ENCODE measurements at places on chromosomes 3 and 15.
A peak's percentile ranks its signal among the peaks of the same experiment; 100 is the strongest.

GRCh38 chr3:31957106-31957505, 24.0 kb downstream of the OSBPL10 start:
- DNase-seq = no peak

- DNase-seq = no peak
Observed at GRCh38 chr3:38604246-38604645, 45.2 kb downstream of the SCN5A start.

GRCh38 chr15:26631894-26632293, 141.0 kb downstream of the GABRB3 start:
- DNase-seq = no peak

GRCh38 chr3:113075588-113075987, 84.8 kb downstream of the GTPBP8 start:
- DNase-seq = no peak

DNA sequence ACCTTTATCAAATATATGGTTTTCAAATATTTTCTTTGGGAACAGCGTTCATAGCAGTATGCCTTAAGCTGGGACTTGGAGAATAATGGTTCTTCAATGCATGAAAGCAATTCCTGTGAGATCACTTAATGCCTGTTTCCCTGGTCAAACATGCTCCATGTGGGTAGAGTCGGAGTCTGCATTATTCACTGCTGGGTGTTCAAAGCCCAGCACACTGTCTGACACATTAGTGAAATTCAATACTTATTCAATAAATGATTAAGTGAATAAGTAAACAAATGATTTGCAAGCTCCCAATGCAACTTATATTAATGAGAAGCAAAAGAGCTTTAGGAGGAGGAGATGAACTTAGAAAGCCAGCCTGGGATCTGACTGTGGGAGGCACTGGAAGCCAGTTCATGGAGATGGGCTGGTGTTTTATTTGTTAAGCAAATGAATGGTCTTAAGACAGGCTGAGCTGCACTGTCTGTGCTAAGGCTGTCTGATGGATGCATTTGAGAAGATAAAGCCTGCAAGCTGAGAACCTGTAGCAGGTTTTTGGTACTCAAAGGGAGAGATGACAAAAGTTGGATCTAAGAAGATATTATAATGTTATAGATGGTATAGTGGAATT, 490.8 kb downstream of the MCTP2 start:
- DNase-seq = no peak

GRCh38 chr3:159928071-159928491, 60.6 kb upstream of the IL12A start:
- no peak for DNase-seq

- no peak for DNase-seq
Observed at GRCh38 chr3:176579711-176580185, 617.5 kb downstream of the TBL1XR1 start.

DNA sequence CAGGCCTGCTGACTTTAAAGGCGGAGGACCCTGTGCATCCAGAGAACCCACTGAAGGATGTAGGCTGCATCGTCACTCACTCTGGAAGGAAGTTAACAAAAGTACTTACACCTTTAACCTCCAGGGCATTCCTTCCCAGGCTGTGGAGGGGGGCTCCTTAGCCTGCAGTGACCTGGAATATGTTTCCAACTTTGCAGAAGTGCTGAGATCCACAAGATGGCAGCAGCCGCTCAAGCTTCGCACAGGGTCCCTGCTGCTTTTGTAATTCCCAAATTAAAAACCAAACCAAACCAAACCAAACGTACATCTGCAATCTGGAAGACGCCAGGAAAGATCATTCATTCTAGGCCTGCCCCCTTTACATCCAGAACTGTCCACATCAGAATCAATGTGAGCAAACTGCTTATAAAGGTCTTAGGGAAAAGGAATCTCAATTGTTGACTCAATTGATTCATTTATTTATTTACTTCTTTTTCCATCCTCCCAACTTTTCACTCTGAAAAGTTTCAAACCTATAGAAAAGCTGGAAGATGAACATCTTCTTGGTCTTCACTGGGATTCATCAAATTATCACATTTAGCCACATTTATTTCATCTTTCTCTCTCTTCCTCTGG, 70.5 kb upstream of the KLHL25 start:
- peak; percentile 37 for DNase-seq

- DNase-seq = no peak
Observed at GRCh38 chr3:107704477-107704876, 181.7 kb downstream of the BBX start.

DNA sequence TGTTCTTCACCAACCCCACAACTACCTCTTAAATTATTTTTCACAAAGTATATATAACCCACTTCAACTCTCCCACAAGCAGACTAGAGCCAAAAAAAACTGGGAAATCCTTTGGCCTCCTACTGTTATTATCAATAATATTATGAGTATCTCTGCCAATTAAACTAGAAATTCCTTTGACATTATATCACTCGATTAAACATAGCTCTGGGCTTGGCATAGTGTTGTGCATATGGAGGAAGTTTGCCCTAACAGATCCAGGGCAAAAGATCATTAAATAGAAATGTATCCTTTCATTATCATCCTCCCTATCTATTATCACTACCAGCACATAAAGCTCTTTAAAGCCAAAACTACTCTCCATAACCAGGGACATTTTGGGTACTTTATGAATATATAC, 74.9 kb downstream of the OSBPL10 start:
- no peak for DNase-seq

DNA sequence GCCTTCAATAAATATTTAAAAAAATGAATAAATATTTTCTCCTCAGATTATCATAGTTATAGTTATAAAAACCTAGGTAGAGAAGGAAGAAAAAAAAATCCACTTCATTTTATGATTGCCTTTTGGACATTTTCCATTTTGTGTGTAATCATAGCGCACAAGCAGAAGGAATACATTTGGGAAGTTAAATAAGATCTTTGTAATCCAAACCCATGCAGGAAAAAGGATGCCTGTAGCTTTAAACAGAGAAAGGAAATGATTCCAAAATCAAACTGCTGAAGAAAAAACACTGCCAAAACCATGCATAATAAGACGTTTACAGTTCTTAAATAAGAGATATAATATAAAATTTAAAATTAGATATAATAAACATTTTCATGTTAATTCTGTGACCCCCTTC, 7.4 kb upstream of the CCDC54 start:
- no peak for DNase-seq

GRCh38 chr3:70387889-70388288, 75.5 kb upstream of the MDFIC2 start:
- no peak for DNase-seq

DNA sequence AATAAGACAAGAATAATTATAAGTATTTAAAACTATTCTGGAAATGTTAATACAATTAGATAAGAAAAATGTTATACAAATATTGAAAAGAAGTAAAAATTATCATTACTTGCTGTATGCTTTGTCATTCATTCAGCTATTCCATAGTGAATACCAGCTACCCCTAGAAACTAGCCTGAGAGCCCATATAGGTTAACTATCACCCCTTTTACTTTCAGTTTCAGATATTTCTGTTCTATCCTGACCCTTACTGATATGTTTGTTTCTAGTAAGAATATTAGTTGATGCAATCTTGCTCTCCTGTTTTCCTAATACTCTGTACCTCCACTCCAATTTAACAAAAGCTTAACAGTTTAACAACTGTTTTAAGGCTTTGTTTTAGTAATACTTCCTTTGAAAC, 31.6 kb downstream of the FAM227B start:
- DNase-seq = peak; percentile 1

DNA sequence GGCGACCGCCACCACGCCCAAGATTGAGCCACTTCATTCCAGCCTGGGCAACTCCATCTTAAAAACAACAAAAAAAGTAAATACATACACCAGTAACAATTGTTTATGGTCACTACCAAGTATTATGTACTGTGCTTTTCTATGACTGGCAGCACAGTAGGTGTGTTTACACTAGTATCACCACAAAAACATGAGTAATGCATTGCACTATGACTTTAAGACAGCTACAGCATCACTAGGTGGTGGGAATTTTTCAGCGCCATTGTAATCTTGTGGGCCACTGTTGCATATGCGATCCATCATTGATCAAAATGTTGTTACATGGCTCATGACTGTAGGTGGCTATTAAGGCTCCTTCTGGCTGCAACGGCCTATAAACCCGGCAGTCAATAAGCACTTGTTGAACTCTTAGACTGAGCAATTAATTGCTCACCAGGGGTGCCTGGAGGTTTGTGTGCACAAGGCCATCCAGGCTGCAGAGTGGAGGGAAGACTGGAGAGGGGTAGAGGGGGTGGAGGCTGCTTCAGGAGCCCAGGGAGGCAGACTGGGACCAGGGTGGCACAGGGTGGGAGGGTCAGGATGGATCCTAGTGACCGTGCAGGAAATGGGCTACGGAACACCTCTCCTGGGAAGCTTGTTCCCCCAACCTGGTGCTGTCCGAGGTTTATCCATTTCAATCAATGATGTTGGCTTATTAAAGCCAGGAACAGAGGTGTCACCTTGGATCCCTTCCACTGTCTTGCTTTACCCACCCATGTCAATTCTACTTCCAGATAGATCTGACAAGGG, 17.9 kb upstream of the COPG1 start:
- no peak for DNase-seq

DNA sequence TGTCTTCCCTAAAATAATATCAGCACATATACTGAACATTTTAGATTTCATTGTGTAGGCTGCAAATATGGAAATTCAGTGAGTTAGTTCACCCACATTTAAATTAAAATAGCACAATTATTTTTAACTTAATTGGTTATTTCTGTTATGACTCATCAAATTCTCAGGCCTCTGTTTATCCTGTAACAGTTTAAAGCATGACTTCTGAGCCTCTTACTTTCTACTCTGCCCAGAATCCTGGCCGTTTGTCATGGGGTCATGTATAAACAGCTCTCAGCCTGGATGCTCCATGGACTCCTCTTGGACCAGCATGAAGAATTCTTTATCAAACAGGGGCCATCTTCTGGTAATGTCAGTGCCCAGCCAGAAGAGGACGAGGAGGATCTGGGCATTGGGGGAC, 12.2 kb downstream of the TUBGCP4 start:
- DNase-seq = no peak

GRCh38 chr15:43749690-43750345, 3.6 kb downstream of the PDIA3 start:
- DNase-seq = peak; percentile 88

DNA sequence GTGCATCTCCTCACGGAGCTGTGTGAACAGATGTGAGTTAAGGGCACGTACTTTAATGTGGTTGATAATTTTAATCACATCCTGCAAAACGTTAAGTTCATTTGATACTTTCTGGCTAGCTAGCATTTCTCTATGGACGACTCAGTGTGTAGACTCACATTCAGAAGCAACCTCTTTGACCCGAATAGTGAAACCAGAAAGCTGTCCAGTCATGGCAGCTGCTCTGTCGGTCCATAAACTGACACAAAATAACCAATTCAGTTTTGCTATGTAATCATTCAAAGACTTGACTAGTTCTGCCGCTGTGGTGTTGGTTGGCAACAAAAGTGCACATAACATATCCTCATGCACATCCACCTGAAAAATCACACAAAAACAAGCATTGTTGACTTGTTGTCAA, 3.7 kb upstream of the GFM1 start:
- no peak for DNase-seq

DNA sequence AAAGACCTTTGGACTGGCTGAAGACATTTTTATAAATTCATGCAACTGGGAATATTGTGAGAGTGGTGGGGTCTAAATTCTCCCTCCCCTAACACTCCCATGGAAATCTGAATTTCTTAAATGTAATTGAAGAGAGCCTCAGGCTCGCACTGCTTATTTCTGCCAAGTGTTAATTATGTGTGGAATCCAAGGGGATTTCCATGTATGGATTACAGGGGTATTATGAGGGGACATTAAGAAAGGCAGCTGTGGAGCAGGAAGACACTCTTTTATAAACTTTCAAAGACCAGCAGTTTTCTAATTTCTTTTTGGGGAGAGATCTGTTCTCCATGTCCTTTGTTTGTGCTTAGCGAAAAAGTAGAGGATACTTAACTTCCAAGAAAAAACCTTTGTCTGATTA, 152.1 kb upstream of the TBL1XR1 start:
- no peak for DNase-seq

DNA sequence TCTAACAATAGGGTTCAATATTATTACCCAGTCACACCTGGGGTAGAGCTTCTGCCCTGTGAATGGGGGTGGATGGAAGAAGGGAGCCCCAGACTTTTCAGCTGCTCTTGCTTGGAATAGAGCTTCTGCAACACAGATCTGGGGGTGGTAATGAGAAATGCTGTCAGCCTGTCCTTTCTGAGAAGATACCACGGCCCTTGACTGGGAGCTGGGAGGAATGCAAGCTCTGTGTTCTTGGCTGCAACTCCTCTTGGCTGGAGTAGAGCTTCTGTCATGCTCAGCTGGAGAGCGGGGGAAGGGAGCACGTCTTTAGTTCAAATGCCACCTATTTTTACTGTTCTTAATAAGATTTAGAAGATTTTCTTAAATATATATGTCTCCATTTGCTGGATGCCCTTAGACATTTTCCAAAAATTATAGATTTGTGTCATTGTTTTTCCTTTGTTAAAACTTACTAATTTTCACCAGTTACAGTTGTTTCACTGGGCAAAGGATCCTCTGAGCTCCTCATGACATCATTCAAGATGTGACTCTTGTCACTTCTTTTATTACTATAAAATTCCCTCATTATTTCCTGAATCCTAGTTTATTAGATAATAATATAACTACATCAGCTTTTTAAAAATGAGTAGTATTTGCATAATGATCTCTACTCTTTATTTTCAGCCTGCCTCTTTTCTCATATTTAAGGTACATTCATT, 180.0 kb upstream of the TGFBR2 start:
- DNase-seq = no peak

- peak; percentile 9 for DNase-seq
Observed at GRCh38 chr3:153897025-153897723, 224.0 kb upstream of the ARHGEF26 start.

GRCh38 chr3:42257007-42257406, 9.0 kb downstream of the CCK start:
- DNase-seq = no peak

- no peak for DNase-seq
Observed at GRCh38 chr15:38074029-38074428, 139.6 kb downstream of the TMCO5A start.

DNA sequence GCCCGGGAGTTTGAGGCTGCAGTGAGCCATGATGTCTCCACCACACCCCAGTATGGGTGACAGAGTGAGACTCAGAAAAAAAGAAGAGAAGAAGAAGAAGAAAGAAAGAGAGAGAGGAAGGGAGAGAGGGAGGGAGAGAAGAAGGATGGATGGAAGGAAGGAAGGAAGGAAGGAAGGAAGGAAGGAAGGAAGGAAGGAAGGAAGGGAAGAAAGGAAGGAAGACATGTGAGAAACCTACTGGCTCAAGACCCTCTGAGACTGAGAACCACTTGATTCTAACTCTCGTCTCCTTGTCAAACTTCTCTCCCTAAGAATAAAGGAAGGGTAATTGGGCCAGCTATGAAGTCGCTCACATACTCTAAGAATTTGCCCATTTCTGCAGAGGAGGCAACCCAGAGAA, 148.1 kb upstream of the UBE2E1 start:
- no peak for DNase-seq

DNA sequence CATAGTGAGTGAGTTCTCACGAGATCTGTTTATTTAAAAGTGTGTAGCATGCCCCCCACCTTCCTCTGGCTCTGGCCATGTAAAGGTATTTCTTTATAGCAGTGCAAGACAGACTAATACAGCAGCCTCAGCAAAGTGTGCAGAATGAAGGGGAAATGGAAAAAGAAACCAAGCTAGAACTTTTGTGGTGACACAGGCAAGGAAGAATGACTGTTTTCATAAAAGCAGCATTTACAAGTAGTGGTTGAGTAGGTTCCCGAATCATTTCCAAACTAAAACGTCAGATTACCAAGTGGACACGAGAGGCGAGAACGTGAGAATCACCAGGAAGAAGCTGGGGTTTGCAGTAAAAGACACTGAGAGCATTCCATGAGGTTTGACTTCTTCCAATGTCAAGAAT, 100.2 kb upstream of the AKAP13 start:
- DNase-seq = peak; percentile 68

- no peak for DNase-seq
Observed at GRCh38 chr3:191348098-191348497, 17.8 kb upstream of the UTS2B start.

Data from GM12865 (cell line).